ENCODE measurements at places on chromosomes 6 and 20.
A peak's percentile ranks its signal among the peaks of the same experiment; 100 is the strongest.

DNA sequence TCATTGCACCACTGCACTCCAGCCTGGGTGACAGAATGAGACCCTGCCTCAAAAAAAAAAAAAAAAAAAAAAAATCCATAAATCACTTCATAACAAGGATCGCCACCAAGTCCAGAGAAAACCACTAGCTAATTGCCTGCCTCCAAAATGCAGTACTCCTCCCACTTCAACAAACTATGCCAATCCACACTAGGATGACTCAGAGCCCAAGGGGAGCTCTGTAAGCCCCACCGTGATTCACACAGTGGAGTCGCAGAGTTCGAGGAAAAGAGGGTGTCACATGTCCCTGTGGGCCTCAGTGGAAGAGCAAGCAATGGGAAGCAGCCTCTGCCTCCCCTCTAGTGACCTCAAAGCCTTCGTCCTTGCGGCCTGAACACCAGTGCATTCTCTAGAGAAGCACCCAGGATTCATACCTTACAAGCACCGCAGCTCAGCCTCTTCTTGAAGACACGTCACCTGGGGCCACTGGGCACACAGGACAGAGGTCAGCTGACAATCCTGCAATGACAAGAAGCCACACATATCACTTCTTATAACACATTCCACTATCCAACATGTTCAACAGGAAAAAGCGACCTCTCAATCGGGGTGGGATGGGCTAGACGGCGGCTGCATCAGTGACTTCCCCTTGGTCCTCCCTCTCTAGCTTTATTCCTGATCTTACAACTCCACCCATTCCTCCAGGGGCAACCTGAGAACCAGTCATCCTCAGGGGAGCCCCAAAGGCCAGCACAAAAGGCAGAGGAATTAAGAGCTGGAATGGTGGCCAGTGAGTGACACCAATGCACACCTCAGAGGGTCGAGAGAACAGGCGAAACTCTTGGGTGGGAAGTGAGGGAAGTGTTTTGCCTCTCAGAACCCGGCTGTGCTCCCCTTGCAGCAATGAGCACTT, 8.9 kb downstream of the SNHG17 start:
- DNase-seq: peak; percentile 97

DNA sequence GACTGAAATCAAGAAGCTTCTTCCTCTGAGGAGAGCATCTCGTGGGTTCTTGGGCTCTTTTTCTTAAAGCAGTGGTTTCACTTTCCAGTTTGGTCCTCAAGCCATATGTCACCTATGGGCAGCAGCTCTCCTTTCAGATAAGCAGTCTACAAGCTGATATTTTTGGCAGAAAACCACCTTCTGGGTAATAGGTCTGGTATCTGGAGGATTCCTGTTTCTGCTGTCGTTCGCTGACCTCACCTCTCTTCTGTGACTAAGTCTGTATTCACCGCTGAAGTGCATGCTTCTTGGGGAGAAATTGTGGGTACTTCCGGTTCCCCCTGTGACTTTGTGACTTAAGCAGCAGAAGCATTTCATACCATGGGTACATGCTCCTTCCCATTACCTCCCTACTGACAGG, 193.6 kb downstream of the EDN1 start:
- DNase-seq: peak; percentile 62

- DNase-seq: peak; percentile 71
These were observed 22.8 kb upstream of the BHLHE23 start for GRCh38 chr20:63029358-63030121.

DNA sequence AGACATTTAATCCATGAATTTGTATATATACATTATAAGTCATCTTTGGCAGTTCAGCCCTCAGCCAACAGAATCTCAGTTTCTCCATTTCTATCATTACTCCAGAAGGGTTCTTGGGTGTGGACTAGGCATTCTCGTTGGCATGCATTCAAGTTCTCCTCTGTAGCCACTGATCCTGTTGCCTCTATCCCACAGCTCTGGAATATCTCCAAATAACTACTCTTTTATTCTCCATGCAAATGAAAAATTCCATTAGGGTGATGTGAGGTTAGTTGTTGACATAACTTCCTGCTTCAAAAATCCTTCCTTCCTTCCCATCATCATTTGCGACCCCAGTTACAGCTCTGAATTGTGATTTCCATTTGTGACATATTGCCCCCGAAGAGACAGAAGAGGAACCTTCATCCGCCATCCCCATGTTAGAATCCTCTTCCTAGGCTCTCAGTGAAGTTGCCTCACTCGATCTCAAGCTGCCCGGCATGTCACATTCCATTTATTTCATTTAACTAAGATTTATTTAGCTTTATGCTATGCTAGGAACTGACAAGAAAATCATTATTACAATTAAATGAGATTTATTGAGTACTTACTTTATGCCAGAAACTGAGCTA, 93.7 kb upstream of the EDN1 start:
- peak; percentile 4 for DNase-seq

DNA sequence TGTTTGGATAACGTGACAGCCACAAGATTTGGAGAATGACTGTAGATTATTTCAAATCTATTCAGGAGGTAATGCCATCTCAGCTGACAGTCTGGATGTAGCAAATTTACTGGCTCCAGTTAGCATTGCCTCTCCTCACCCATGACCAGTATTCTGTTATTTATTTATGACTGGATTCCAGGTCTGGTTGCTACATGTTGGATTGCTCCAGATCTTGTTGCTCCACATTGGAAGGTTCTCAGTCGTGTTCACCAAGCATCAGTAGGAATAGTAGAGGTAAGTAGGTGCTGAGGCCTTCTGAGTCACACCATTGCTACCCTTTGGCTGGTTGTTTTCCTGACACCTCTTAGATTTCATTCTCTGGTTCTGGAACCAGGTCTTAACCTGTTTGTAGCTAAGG, 69.5 kb upstream of the ELOVL5 start:
- no peak for DNase-seq

DNA sequence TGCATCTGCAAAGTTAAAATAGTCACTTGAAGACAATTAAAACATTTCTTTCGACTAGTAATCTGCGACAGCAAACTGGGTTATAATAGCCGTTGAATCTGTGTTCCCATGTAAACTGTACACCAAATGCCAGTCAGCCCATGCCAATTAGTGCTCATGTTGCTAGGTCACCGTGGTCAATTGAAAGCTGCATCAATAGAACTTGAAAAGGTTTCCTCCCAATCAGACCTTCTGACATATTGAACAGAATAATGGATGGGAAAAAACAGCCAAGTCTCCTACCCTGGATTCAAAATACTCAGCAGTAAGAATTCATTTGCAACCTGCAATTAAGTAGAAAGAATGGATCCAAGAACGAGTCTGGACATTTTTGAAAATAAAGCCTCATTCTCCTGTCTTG, 11.2 kb downstream of the NKX2-4 start:
- no peak for DNase-seq

Measured in RWPE1 (cell line).